ENCODE measurements at places on chromosomes 3 and 15. TPM values are rescaled to one million over a fixed set of nuclear protein-coding genes. Genes with fewer than 3 reads are reported as not detected.
A peak's percentile ranks its signal among the peaks of the same experiment; 100 is the strongest.

- DNase-seq: peak; percentile 47
Measured at GRCh38 chr3:53845103-53845880, 927 bp downstream of the CHDH start.

- DNase-seq: no peak
Measured at GRCh38 chr3:29156086-29156715, 124.7 kb upstream of the RBMS3 start.

DNA sequence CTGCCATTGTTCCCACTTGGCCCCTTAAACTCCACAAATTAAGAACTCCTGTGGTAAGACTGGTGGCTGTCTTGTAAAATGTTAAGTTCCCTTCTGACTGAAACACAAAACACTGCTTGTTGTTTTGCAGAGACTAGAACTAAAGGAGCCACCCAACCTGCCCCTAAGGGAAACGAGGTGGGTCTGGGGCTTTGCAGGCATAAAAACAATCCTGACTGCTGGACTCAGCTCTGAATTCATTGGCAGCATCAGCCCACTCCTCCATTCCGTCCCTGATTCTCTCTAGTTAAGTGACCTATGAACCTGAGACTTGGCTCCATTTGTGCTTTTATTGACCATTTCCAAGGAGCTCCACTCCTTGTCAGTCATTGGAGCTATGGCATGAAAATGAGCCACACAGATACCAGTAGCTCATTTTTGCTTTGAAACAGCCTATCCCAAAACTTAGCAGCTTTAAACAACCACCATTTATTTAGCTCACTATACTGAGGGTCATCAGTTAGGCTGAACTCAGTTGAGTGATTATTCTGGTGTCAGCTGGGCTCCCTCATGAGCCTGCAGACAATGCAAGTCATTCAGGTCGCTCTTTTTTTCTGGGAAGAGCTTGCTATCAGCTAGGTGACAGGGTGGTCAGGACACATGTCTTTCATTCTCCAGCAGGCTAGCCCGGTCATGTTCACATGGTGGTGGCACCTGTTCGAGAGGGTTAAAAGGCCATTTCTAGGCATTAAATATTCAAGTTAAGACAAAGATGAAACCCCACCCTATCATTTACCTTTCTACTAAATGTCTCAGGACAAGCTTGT is 175.1 kb upstream of the CTNNB1 start:
- DNase-seq: no peak

DNA sequence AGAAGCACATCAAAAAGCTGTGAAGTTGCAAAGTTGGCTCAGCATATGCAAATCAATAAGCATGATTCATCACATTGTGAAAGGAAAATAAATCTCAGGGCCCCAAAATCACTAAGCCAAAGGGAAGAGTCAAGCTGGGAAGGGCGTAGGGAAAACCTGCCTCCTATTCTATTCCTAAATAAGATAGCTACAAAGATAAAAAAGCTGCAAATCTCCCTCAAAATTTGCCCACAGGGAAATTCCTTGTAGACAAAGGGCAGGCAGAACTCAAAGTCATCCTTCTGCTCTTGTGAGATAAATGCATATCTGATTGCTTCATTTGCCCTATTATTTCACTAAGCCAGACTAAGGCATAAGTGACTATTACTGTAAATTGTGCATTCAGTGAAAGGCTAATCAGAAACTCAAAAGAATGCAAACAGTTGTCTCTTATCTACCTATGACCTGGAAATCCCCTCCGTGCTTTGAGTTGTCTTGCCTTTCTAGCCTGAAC is 30.5 kb upstream of the CCNL1 start:
- DNase-seq: no peak

- no peak for DNase-seq
Measured at GRCh38 chr15:63971427-63971805, 74.9 kb downstream of the DAPK2 start.

- no peak for DNase-seq
Measured at GRCh38 chr3:51691949-51692348, 14.9 kb upstream of the GRM2 start.

GRCh38 chr3:37124435-37124834 is 49.9 kb downstream of the LRRFIP2 start:
- DNase-seq: no peak

- DNase-seq: no peak
Measured at GRCh38 chr3:52682016-52682415, 3.7 kb downstream of the PBRM1 start.

DNA sequence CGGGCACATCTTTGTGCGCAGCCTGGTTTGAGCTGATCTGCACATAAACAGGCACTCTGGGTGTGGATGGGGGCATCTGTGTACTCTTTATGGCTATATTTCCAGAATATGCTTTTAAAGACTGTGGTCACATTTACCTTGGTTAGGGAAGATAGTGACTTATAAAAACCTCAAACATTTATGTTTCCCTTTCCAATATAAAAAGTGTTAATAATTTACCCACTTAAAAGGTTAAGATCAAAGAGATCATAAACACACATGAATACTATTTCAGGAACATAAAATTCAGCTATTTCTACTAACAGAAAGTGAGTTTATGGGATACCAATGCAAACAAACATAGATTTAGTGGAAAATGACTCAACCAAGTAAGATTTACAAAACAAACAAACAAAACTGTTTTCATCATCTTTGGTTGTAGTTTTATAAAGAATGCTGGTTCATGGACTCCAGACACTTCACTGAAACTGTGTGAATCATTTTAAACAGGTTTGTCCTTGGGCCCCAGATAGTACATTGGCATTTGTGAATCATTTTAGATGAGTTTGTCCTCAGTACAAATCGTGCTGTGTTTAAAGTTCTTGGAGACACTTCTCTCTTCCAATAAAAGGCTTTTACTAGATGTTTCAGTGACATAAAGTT is 253.5 kb upstream of the CTDSPL start:
- DNase-seq: no peak

DNA sequence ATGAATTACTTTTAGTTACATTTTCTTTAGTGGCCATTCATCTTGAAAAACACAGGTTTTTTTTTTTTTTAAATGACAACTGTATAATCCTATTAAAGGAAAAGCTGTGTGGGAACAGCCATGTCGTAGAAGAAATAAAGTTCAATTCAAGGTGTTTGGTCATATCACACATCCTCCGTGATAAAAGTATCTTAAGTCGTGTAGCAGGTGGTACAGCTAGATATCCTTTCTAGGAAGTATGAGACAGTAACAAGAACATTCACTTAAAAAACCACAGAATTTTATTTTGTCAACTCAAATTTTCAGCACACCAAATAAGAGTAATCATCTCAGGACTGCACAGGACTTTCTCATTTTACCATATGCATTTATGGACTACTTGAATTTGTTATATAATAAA is 16.1 kb downstream of the ZDHHC23 start:
- no peak for DNase-seq

DNA sequence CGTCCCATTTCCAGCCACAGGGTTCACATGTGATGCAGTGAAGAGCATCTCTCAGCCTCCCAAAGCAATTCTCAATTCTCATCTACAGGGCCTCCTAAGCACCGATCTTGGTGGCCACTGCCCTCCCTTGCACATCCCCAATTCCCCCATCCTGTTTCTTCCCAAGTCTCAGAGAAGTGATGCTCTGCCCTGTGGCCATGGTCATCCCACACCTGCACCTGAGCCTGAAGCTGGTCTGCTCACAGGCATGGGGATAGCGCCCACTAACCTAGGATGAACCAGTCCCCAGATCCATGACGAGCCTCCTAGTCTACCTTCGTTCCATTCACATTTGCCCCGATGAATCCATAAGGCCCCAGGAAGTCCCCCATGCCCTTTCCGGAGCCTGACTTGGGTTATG is 201.5 kb downstream of the UACA start:
- DNase-seq: no peak

- no peak for DNase-seq
Measured at GRCh38 chr15:59998305-59998949, 5.7 kb upstream of the FOXB1 start.

DNA sequence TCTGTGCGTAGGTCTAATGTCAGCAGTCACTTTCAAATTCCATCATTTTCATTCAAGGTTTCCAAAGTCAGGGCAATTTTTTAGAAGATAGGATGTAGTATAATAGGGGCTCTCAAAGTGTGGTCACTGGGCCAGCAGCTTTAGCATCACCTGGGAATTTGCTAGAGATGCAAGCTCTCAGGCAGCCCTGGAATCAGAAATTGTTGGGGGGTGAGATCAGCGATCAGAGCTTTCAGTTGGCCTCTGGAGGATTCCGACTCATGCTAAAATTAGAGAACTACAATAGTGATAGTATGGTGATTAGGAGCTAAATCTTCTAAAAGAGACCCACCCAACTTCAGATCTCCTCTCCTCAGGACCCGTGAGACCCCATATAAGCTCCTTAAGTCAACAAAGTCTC is 2.4 kb upstream of the FRMD4B start:
- DNase-seq: no peak

GRCh38 chr15:27196691-27197090 is 225.7 kb downstream of the GABRG3 start:
- DNase-seq: no peak

RFX7 gene
- 20.2 TPM for total RNA-seq

ADAM10 gene
- 97.0 TPM for total RNA-seq

GCSAM gene
- not detected for total RNA-seq

DNAJC17 gene
- 38.6 TPM for total RNA-seq

ATP13A4 gene
- total RNA-seq: 59.1 TPM

MYZAP gene
- 1.3 TPM for total RNA-seq

All from dorsolateral prefrontal cortex (tissue), 122 donors.